ENCODE measurements at places on chromosomes 2 and 18. TPM values are rescaled to one million over a fixed set of nuclear protein-coding genes. Genes with fewer than 3 reads are reported as not detected.

HMSD gene
- total RNA-seq: 0.23 TPM

DNA sequence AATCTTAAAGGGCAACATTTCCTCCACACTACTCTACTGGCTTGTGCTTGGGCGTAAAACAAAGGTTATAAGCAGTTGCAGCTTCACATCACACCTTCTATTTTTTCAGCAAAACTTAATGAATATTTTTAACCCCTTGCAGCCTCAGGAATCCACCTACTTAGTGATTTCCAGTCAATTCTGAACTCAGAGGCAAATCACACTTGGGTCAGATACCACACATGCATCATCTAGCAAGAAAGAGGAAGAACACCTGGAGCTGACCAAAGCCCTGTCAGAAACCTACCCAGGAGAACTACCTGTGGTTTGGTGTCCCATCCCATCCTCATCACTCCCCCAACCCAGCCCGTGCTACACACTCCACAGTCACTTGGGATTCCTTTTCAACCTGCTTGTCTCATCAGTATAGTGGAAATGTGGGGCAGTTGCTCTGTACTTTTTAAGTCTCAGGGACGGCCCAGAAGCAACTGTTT is 25.5 kb downstream of the PIAS2 start:
- DNase-seq: no peak

DNA sequence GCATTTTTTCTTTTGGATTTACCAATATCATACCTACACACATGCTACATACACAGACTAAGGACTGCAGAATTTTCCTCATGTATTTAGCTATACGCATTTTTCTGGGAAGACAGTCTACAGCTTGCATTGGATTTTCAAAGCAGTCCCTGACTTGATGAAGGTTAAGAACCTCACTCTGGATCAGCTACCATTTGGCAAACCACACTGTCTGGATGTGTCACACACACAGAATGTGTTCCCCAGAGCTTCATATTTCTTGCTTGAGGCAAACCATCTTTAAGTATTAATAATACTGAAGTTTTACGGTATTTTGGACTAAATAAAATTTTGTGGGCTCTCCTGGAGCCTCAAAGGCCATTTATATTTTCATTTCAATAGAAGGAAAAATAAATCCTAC is 102.3 kb downstream of the TCF4 start:
- no peak for DNase-seq

SLC4A3 gene
- 0.20 TPM for total RNA-seq

- DNase-seq: no peak
Observed at GRCh38 chr2:172928756-172929155, 146.9 kb upstream of the MAP3K20 start.

- no peak for DNase-seq
Observed at GRCh38 chr18:40058811-40059570, 1896.0 kb upstream of the PIK3C3 start.

DNA sequence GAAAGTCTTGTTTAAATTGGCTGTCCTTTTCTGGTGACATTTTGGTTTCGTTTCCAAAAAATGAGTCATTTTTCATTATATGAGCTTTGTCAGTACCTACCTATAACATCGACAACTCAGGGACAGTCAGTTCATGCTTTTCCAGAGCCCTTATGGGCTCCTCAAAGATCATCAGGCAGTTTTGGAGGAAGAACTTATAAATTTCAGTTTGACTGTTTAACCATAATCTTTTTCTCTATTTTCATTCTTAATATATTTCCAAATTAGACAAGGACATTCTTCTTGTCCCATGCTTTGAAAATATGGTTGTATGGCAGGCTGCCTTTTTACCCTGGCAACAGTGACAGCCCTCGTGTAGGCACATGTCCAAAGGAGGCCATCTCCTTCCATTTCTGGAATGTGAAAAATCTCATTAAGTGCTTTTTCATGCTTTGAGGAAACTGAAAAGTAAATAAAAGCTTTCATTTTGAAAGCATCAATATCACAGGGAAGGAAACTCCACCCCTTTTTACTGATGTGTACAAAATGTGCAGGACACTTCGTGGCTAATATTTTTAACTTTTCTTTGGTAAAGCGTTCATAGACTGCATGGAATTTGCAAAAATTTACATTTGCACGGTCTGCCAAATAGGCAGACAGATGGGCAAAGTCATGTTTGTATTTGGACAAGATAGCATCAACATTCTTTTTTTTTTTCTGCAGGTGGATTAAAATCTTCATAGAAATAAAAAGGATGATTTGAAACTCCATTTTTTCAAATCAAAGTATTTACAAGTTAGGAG is 7.2 kb upstream of the PROC start:
- no peak for DNase-seq

FBLN7 gene
- total RNA-seq: 5.1 TPM

EVA1A gene
- total RNA-seq: 84.3 TPM

BABAM2 gene
- 16.7 TPM for total RNA-seq

DNA sequence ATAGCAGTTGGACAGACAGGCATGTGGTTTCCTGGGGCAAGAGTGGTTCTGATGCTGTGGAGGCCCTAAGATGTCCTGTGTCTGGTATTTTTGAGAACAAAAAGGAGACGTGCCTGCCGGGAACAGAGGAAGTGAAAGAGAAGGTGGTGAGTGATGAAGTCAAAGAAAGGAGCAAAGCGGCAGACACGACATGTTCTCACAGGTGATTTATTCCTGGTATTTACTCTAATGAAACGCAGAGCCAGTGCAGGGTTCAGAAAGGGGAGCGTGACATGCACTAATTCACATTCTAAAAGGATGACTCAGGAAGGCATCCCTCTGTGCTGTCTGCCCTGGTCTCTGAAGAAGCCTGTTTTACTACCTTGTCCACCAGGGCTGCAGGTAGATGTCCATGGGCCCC is 211.0 kb downstream of the KCNE4 start:
- DNase-seq: no peak

GRCh38 chr2:187976986-187977333 is 314.7 kb upstream of the GULP1 start:
- no peak for DNase-seq

RGPD3 gene
- 0.13 TPM for total RNA-seq

RAD51AP2 gene
- 0.30 TPM for total RNA-seq

DNA sequence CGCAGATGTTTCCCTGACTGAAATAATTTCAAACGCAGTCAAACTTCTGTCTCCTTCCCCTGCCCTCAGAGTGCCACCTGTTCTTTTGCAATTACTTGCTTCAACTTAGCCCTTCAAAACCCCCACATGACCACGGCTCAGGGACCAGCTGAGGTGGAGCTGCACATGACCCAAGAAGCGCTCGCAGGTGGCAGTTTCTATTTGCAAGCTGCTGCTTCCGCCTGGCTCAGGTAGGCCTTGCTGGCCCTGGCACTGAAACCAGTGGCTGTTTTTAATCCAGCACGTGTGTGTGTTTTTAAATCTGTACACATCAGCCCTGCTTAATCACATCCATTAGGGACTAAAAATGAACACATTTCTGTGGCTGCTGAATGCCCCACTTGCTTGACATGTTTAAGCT is 95.3 kb downstream of the CCDC93 start:
- DNase-seq: no peak

CASP10 gene
- total RNA-seq: 5.4 TPM

- no peak for DNase-seq
Observed at GRCh38 chr2:229627728-229628127, 86.6 kb downstream of the DNER start.
